ENCODE measurements at places on chromosomes 5 and 9. TPM values are rescaled to one million over a fixed set of nuclear protein-coding genes. Genes with fewer than 3 reads are reported as not detected.

URM1 gene
- 64.3 TPM for total RNA-seq

SCGB3A1 gene
- total RNA-seq: not detected

DNA sequence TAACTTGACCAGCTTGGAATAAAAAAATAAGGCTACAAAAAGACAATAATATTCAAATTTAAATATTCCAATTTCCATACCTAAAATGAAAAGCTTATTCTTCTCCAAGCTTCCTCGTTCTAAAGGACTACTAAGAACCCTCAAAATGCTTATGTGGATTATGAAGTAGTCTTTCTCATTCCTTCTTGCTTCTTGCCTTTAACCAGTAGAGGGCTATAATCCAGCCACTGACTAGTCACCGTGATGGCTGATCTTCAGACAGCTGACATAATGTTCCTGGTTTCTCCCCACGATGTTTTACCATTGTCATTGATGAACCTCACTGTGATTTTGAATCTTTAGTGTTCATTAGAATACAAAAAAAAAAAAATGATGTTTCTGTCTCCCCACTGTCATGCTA, 515.3 kb downstream of the TLE1 start:
- H3K27me3 ChIP-seq: no peaks in the 10 kb centered on the region
- no peak overlapping the region for H3K27ac ChIP-seq
- no peak for DNase-seq
- H3K4me1 ChIP-seq: no peaks in the 10 kb centered on the region

DNA sequence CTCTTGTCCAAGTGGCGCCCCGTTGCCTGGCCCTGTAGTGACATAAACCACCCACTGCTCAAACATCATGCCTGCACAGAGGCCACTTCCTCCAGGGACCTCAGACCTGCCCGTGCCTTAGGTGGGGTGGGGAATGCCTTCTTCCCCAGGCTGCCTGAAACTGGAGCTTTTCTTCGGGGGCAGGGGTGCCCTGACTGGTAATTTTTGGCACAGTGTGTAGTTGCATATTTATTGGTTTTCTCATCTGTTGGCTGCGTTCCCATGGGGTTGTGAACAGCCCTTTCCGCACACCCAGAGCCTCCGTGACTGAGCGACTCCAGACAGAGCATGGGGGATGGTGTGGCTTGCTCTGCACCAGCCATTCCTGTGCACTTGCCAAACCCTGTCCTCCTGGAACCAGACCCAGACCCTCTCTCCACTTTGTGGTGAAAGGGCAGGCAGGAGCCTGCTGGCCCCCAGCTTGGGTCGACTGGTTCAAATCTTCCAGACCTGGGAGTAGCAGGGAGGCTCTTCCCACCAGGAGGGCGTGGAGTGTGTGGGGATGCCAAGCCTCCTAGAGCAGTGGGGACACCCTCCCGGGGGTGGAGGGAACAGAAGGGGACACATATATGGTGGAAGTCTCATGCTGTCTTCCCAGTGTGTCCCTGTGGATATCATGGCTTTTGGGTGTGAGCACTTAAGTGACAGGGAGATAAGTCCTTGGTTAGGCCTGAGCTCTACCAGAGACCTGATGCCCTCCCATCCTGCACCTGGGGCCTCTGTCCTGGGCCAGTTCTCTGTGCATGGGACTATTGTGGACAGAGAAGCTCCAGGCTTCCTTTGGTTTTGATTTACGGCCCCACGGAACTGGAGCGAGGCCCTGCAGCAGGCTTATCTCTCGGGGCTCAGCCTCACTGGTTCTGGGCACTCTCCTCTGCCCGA, 39.6 kb downstream of the WNK2 start:
- DNase-seq: no peak
- peaks cover 5% of the 10 kb centered on the region for H3K27me3 ChIP-seq
- H3K4me1 ChIP-seq: no peaks in the 10 kb centered on the region
- no peak overlapping the region for H3K4me3 ChIP-seq
- H3K36me3 ChIP-seq: no peaks in the 10 kb centered on the region

GRCh38 chr5:45521067-45521466, 175.1 kb downstream of the HCN1 start:
- H3K4me1 ChIP-seq: no peaks in the 10 kb centered on the region
- H3K4me3 ChIP-seq: no peak overlapping the region
- H3K27me3 ChIP-seq: no peaks in the 10 kb centered on the region
- H3K36me3 ChIP-seq: no peaks in the 10 kb centered on the region
- DNase-seq: no peak
- H3K27ac ChIP-seq: no peak overlapping the region

TLR4 gene
- 0.20 TPM for total RNA-seq

- peaks cover 13% of the 10 kb centered on the region for H3K36me3 ChIP-seq
- peaks cover 23% of the 10 kb centered on the region for H3K4me1 ChIP-seq
- DNase-seq: no peak
These were observed 113.8 kb downstream of the TLE4 start for GRCh38 chr9:79685577-79685976.

GRCh38 chr9:99635032-99635431, 186.7 kb upstream of the NR4A3 start:
- H3K4me1 ChIP-seq: no peaks in the 10 kb centered on the region
- DNase-seq: no peak
- H3K27me3 ChIP-seq: peaks cover 14% of the 10 kb centered on the region

- no peak overlapping the region for H3K27ac ChIP-seq
- DNase-seq: no peak
- H3K27me3 ChIP-seq: no peaks in the 10 kb centered on the region
- no peak overlapping the region for H3K4me3 ChIP-seq
These were observed 44.7 kb downstream of the DIAPH1 start for GRCh38 chr5:141574122-141574510.
